SJSA1 (cell line): ENCODE measurements at places on chromosomes 13 and 19.

DNA sequence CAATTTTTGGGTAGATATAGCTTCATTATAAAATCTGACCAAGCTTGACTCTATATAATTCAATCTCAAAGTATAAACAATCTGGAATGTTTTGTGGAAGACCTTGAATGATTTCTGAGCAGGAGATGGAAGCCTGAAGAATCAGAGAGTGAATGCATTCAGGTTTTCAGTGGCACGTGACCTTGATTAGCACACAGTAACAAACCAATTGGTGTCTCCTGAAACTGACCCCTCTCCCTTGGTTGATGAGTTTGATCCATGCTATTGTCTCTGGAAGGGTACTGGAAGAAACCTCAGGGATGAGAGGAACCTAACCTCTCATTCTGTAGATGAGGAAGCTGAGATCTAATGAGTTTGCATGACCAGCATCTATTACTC is 39.6 kb downstream of the PCDH8 start:
- no peak for DNase-seq

DNA sequence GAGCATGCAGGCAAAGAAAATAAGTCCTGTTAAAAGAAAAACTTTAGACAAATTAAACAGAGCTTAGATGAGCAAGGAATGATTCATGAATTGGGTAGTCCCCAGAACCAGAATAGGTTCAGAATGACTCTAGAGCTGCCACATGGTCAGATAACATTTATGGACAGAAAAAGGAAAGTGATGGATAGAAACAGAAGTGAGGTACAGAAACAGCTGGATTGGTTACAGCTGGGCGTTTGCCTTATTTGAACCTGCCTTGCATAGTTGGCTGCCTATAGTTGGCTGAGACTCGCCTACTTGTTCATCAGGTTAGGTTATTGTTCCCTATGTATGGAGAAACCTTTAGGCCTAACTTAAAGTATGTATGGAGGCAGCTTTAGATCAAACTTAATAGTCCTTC is 35.4 kb downstream of the WDFY2 start:
- DNase-seq, result peak; percentile 49

- no peak for DNase-seq
Measured at GRCh38 chr13:95509521-95510310, 42.8 kb upstream of the CLDN10 start.

GRCh38 chr19:33797802-33798671 is 1.4 kb downstream of the KCTD15 start:
- no peak for DNase-seq

DNA sequence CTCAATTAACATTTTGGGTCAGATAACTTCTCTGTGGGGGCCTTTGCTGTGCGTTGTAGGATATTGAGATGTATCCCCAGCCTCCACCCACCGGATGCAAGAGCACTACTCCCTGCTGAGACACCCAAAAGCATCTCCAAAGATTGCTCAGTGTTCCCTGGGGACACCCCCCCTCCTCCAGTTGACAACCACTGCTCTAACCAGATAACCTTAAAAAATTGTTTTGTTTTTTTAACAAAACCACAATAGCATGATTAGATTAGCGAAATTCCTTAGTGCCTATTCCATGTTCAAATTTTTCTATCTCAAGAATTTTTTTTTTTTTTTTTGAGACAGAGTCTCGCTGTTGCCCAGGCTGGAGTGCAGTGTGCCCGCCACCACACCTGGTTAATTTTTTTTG is 2.6 kb upstream of the EPN1 start:
- DNase-seq, result no peak

GRCh38 chr19:34141025-34141424 is 31.3 kb upstream of the LSM14A start:
- DNase-seq, result no peak

DNA sequence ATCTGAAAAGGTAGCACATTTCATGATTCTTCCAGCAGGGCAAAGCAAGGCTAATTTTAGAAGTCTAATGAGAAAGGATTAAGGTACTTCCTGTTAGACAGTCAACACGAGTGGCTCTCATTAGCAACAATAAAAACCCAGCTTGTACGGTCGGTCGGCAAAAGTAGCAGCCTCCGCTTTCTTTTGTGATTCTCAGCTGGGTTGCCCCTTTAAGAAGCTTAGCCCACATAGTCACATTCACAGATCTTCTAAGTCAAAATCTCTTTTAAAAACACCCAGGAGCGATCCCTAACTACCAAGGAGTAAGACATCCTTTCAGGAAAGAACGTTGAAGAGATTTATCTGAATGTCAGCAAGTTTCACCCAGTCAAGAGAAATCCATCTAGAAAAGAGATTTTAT is 684.8 kb downstream of the DIAPH3 start:
- no peak for DNase-seq

DNA sequence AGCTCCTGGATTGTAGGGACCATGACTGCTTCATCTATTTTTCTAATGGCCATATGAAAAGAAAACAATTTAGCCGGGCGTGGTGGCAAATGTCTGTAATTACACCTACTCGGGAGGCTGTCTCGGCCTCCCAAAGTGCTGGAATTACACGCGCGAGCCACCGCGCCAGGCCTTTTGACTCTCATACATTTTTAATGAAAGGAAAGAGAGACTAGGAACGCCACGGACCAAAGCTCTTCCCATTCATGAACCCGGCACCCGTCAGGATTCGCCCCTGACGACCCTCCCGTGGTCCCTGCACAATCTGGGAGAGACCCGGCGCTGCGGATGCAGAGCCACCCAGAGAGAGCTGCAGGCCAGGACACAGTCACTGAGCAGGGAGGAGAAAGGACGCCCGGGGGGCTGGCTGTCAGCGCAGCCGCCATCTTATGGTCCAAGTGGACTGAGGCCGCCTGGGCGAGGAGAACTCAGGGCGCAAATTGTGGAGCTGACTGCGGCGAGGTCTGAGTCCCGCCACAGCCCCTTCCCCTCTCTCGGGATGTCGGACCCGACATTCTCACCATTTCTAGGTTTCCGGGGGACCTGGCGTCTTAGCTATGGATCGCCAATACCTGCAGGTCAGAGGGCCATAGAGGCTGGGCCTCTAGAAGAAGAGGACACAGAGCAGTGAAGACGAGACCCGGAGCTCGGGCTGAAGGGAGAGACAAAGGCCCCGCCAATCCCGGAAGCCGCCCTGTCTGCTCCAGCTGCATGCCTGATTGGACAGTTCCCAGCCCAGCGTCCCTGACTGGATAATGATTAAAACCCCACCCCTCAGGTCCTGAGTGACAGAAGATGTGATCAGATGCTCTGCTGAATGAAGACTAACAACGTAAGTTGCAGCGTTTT is at the start of gene ZNF681:
Gene ZNF681, minus strand, starts transcription at position 705 of the 888 bp plus-strand sequence. Its CDS starts 142 bp downstream, at position 563.
- DNase-seq, result peak; percentile 59

GRCh38 chr13:37656247-37656940 is 57.8 kb upstream of the POSTN start:
- DNase-seq, result peak; percentile 84

DNA sequence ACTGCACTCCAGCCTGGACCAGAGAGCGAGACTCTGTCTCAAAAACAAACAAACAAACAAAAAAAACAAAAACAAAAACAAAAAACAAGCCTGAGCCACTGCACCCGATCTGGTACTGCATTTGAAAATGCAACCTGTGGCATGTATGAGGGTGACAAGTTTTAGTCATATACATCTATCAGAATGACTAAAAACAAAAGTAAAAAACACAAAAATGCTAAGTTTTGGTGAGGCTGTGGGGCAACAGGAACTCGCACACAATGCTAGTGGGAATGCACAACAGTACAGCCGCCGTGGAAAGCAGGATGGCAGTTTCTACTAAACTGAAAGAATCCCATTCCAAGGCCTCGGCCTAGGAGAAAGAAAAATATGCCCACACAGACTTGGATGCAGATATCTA is 7.8 kb downstream of the EBPL start:
- no peak for DNase-seq

DNA sequence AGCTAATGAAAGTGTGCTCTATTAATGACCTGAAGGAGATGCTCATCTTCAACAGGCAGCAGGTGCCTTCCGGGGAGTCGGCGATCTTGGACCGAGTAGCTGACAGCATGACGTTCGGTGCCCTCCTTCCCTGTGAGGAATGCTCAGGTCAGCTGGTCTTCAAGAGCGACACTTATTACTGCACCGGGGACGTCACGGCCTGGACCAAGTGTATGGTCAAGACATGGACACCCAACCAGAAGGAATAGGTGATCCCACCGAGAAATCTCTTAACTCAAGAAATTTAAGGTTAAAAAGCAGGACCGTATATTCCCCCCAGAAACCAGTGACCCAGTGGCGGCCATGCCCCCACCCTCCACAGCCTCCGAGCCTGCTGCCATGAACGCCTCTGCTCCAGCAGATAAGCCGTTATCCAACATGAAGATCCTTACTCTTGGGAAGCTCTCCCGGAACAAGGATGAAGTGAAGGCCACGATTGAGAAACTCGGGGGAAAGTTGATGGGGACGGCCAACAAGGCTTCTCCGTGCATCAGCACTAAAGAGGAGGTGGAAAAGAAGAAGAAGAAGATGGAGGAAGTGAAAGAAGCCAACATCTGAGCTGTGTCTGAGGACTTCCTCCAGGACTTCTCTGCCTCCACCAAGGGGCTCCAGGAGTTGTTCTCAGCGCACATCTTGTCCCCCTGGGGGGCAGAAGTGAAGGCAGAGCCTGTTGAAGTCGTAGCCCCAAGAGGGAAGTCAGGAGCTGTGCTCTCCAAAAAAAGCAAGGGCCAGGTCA is 22.8 kb upstream of the ANKRD10 start:
- no peak for DNase-seq

DNA sequence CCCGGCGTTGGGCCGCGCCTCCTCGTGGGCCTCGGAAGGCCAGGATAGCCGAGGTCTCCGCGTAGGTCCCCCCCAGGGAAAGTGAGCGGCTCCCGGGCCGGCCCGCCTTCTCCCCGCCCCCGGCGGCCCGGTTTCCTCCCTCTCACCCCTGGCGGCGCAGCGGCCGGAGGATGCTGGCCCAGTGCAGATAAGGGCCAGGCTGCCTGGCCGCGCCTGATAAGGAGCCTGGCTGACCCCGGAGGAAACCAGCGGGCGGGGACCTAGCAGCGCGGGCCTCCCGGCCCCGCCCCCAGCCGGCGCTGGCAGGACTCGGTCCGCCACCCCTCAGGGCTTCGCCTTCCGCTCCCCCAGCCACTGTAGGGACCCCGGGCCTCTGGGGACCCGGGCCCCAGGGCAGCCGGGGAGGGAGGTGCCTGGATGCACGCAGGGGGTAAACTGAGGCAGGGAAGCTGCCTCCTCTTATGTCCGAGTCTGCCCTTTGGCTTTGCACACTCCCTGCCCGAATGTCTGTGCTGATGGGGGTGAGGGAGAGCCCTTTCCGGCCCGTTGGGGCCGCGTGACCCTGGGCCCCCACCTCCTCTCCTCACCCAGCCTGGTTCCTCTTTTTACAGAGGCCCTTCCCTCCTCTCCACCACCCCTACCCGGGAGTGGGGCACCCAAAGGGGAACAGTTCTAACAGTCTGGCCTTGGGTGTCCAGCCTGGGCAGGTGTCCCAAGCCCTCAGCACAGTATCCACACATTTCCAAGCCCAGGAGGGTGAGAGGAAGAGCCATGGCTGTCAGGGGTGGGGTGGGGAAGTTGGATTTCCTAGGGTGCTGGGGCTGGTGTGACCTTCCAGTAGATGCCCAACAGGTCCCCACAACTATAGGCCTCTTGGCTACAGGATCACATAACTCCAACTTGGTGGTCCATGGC is at the start of gene LYL1:
Gene LYL1, minus strand, starts transcription at position 193 of the 915 bp plus-strand sequence. CDS start 1,687 bp downstream, outside the sequence.
- DNase-seq, result no peak

- DNase-seq, result no peak
Measured at GRCh38 chr19:21789466-21790085, 22.2 kb upstream of the ZNF100 start.

GRCh38 chr13:97284558-97284957 is 62.4 kb downstream of the MBNL2 start:
- DNase-seq, result no peak

GRCh38 chr19:8584965-8585893 is 8.0 kb upstream of the MYO1F start:
- no peak for DNase-seq

DNA sequence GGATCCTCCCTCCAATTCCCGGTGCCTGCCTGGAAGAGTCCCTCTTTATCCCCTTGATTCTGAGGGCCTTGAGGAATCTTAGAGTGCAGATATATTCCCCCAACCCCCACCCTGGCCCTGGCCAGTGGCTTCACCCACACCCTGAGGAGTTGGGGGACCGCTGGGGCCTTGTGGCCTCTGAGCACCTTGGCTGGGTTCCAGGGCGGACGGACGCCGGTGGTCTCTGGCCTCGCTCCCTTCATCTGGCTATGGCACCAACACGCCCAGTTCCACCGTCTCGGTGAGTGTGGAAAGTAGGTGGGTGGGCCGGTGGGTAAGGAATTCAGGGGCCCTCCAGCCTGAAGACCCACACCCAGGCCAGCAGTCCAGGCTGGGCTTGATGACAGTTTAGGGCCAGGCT is 5.0 kb downstream of the MAST1 start:
- no peak for DNase-seq
